ENCODE measurements at places on chromosomes 6 and 20.

GRCh38 chr20:63652192-63652980, 838 bp downstream of the STMN3 start:
- no peak for DNase-seq

DNA sequence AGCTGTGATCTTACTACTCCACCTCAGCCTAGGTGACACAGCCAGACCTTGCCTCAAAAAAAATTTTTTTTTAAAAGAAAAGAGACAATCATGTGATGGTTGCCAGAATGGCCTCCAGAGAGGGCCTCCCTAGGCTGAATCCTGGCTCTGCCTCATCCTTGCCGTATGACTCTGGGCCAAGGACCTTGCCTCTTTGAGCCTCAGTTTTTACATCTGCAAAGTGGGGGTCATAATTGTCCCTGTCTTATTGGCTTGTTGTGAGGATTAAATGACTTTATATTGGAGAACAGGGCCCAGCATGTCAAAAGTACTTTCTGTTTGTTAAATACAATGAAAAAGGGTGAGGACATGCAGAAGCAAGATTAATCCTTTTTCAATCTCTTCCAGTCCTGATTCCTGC, 14.4 kb downstream of the SRXN1 start:
- DNase-seq: no peak

DNA sequence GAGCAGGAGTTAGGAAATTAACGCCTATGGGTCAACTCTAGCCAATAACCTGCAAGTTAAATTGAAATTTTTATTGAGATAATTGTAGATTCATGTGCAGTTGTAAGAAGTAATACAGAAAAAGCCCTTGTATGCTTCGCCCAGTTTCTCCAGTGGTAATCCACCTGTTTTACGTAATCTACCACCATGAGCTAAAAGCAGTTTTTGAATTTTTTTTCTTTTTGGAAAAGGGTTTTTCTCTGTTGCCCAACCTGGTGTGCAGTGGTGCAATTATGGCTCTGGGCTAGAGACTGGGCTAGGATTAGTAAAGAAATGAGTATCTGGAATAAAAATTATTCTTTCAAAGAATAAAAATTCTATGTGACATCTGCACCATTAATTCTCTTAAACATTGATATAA, 116.2 kb downstream of the ZFP64 start:
- no peak for DNase-seq

DNA sequence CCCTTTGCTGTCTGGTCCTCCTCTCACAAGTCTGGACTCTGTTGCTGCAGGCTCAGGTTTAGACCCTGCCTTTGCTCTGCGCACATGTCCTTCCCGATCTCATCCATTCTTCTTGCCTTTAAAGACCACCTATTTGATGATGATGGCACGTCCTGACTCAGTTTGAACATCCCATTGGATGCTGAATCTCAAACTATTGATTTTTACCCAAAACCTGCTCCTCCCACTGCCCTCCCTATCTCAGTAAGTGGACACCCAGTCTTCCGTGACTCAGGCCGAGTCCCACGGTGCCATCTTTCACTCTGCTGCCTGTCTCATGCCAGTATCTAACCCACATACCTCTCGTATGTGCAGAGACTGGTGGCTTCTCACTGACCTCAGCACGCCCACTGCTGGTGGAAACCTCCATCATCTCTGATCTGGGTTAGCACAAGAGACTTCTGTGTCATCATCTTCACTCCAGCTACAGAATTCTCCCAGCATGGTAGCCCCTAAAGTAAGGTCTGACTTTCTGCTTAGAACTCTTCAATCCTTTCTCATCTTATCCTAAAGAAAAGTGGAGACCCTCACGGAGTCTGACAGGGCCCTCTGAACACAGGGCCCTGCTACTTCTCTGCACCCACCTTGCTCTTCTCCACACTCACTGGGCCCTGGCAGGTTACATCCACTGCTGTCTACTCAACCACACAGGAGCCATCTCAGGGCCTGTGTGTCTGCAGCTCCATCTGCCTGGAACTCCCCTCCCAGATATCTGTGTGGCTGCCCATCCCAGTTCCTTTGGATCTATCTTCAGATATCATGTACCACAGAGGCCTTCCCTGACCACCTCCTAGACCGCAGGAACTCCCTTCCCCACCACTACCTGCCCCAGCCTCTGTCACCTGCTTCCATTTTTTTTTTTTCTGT, 387.1 kb upstream of the AGPAT4 start:
- DNase-seq: peak; percentile 6

- DNase-seq: peak; percentile 34
These were observed 28.3 kb downstream of the ZNF292 start for GRCh38 chr6:87183687-87184086.

- no peak for DNase-seq
These were observed 4.6 kb downstream of the PTPN1 start for GRCh38 chr20:50514750-50515149.

GRCh38 chr6:53892707-53893106, 97.9 kb downstream of the LRRC1 start:
- no peak for DNase-seq

DNA sequence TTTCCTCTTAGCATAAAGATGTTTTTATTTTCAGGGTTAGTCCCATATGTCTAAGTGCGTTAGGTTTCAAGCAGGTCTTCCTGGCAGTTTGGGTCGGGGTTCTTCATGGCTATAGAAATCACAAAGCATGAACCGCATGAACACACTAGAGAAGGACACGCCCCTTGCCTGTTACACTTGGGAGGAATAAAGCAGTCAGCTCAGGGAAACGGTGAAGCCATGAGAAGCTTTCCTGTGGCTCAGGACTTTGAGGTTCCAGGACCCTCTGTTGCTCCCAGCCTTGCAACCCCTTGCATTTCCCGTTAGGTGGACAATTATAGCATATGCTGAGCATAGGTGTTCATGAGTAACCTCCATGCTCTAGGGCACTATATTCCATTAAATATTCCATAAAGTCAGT, 96.7 kb downstream of the SYCP2 start:
- no peak for DNase-seq

GRCh38 chr6:78670802-78671201, 196.5 kb upstream of the IRAK1BP1 start:
- no peak for DNase-seq

GRCh38 chr6:72374857-72375256, 247.0 kb upstream of the KCNQ5 start:
- no peak for DNase-seq

DNA sequence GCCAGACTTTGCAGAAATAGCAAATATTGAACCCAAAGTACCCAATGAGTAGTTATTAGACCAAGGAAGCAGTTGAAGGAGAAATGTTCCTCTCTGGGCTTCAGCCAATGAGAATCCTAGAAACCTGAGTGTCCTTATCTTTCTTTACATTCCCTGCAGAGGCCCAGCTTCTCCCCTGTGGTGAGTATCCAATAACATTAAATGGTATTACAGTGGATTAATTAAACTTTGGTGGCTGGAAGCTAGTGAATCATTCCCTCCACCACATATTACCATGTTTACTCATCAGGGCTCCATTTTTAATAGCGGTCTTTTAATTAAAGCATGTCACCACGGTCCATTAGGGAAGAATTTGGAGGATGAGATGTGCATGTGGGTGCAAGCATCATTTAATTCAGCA, 74.0 kb downstream of the UNC5CL start:
- no peak for DNase-seq

GRCh38 chr6:119002069-119002468, 67.1 kb upstream of the MCM9 start:
- no peak for DNase-seq

DNA sequence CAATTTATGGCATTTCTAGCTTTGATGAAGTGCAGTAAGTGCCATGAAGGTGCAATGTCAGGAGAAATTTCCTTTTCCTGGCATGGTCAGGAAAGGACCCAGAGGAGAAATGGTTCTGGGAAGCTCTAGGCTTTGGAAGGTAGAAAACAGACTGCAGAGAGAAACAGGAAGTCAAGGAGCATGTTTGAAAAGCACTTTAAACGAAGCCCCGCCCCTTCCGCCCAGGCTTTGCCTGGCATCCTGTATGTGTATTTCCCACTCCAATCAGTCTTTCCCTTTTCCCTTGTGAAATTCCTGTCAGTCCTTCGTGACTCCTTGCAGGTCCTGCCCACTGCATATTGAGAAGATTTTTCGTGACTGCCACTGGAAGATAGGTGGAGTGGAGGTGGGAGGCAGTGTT, 320.9 kb upstream of the SASH1 start:
- DNase-seq: no peak

- no peak for DNase-seq
These were observed 17.4 kb downstream of the SLCO4A1 start for GRCh38 chr20:62659488-62660239.

DNA sequence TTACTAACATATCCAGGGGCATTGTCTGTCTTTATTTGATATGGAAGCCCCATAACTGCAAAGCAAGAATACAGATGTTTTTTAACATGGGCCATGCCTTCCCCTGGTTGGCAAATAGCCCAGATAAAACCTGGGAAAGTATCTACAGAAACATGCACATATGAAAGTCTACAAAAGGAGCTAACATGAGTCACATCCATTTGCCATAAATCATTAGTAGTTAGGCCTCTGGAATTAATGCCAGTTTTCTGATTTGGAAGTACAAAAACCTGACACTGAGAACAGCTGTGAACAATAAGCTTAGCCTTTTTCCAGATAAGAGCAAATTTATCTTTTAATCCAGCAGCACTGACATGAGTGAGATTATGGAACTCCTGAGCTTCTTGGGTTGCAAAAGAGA, 418.0 kb upstream of the IMPG1 start:
- DNase-seq: no peak

GRCh38 chr20:62133051-62133845, 9.9 kb downstream of the PSMA7 start:
- no peak for DNase-seq

DNA sequence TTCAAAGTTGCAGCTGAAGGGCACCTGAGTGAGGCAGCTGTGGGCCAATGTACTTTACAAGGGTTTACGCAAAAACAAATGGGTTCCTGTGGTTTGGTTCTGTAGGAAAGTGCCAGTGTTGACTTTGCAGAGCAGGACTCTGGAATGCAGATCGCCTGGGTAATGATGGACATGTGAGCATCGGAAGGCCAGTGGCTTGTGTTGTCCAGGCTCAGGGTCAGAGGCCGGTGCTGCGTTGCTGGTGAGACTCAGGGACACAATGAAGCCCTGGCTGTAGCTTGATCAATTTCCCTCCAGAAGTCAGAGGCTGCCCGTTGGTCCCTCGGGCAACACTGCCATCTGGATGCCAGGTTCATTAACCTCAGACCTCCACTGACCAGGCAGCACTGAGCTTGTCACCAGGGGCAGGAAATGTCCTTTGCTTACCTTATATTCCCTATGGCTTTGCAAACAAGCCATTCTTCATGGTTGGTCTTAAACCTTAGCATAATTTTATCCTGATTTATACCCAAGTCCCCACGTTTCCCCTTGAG, 753.4 kb downstream of the QKI start:
- no peak for DNase-seq

DNA sequence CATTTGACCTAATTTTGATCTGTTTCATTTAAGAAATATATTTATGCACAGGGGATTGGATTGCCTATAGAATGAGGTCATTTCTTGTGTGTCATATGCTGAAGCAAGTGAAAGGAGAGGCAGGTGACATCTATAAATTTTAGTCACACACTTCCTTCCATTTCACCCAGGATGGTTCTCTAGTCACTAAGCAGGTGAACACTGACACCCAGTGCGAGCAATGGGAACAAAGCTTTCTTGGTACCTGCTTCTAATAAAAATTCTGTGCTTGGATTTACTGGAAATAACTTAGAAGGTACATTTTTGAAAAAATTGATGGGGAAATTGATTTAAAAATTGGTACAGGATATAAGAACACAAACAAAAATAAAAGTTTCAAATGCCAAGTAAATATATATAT, 66.9 kb upstream of the MC3R start:
- no peak for DNase-seq

DNA sequence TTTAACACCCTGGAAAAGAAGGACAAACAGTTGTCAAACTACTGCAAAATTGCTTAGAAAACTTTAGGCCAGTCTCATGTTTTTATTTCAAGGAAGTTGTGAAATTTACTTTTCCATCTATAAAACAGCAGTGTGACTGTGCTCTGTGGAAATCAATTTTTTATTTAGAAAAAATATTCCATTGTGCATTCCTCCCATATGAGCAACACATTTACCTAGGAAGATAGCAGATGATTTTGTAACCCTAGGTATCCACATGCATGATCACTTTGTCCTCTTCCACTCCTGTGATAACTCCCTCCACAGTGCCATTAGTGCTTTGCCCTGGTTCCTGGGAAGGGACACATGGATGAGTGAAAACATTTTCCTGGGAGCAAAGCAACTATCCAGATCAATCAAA, 70.0 kb upstream of the SHLD1 start:
- no peak for DNase-seq

DNA sequence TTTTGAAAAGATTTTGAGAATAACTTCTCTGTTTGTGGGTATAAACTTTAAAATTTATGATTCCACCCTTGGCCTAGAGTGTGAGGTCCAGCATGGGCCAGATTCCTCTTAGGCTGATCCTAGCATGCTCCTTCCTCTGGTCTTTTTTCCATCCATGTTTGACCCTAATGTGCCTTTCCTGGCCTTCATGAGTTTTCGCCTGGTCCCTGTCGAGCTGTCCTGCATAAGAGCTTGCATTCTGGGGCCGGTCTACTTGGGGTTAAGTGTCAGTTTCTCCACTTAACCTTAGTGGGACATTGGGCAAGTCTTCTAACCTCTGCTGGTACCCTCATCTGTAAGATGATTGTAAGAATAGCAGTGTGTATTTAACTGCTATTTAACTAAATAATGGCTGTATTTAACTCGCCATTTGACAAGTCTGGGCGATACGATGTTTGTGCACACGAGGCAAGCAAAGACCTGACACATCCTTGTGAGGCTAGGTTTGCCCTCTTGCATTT, 40.7 kb upstream of the TAGAP start:
- DNase-seq: no peak

- DNase-seq: no peak
These were observed 128.3 kb downstream of the UTRN start for GRCh38 chr6:144413418-144413817.

DNA sequence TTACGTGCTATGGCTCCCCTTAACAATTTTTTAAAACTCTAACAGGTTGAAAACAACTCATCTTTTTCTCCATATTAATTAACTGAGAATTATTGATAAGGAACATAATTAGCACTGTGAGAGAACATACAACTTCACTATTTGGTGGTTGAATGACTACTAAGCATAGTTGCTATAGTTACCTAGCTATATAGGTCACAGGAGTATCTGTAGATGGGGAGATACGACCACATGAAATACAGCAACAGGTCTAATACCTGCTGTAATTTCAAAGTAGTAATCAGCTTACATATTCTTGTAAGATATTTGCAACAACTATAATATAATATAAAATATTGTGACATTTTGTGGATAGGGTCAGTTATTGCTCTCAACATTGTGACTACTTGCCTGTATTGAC, 102.9 kb downstream of the ADGB start:
- no peak for DNase-seq

DNA sequence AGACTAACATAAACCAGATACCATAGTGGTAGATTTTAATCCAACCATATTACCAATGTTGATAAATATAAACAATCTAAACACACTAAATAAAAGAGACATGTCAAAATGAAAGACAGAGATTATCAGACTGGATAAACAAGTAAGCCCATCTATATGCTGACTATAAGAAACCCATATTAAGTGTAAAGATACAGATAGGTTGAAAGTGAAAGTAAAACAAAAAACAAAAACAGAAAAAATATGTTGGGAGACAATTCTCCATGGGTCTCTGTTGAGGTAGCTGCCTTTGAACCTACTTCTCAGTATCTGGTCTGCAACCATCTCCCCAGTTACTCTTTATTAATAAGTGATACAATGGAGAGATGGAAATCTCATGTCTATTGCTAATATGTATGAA, 21.2 kb downstream of the REV3L start:
- DNase-seq: no peak

GRCh38 chr6:70118670-70119069, 184.2 kb downstream of the COL9A1 start:
- DNase-seq: no peak

Measured in AG10803 (cell line).